Fibroblast of skin of right quadriceps (primary cell): ENCODE measurements at places on chromosomes 13 and 19.

DNA sequence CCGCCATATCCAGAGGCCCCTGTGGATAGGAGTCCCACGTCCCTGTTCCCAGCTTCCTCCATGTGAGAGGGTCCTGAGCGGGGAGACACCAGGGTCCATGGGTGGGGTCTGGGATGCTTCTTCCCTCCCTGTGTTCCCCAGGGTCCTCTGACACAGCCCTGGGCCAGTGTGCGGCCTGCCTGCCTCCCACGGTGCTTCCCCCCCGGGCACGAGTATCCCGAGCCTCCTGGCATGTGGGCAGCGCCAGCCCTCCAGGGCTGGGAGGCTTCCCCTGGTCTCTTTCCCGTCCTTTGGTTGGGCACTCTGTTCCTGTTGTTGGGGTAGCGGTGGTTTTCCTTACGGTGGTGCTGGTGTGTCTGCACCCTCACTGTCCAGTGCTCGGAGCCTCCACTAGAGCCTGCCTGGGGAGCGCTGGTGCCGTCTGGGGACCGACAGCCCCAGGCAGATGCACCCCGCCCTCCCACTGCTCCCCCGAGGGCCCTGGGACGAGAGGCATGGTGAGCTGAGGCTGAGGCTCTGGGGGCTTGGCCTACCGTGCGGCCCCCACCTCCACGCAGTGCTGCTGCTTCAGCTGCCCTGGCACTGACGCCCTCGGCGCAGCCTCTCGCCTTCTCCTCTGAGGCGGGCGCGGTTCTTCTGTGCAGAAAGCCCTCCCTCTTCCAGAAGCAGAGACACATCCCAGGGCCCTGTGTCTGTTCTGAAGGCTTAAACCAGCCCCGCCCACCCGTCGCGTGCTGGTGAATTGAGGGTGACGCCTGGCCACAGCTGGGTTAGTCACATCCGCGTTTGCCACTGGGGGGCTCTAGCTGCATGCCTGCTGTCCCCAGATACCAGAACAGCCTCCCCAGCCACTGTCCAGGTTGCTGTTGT, 27.9 kb downstream of the PLEKHJ1 start:
- peak; percentile 75 for DNase-seq

DNA sequence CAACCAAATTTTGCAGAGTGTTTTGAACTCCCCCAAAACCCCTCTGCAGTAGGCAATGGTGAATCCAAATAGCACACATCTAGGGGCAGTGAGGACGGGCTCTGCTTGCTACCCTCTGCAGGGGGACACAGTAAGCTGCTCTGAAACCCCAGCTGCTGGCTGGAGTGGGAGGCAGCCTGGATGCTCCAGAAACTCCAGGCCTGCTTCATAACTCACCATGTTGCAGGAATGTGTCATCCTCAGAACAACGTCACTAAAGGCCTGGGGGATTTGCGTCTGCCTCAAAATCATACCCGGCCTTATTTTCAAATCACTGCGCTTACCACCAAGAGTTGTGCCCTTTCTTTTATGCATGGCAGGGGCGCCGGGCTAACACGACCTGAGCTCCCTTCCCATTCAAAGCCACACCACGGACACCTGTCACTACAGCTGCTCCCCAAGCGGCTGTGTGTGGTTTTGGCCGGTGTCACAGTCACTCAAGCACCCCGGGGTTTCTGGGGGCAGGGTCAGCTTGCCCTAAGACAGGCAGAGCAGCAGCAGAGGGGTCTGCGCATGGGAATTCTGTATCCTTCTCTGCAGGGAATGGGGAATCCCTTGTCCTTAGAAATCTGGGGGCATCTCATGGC, 93.9 kb downstream of the TSHZ3 start:
- no peak for DNase-seq

DNA sequence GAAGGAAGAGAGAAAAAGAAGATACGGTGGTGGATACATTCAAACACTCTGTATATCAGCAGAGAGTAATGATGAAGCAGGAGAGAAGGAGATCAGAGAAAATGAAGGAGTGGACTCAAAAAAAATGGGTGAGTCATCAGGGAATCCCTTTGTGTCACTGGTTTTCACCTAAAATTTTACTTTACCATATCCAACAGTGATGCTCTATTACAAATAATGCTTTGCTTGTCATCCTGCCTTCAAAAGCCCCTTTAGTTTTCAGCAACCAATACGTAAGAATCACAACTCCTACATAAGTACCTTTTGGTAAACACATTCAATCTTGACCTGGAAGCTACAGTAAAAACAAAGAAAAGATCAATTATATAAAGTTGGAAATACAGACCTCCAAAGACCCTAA, 88.8 kb downstream of the ENOX1 start:
- DNase-seq, result no peak

DNA sequence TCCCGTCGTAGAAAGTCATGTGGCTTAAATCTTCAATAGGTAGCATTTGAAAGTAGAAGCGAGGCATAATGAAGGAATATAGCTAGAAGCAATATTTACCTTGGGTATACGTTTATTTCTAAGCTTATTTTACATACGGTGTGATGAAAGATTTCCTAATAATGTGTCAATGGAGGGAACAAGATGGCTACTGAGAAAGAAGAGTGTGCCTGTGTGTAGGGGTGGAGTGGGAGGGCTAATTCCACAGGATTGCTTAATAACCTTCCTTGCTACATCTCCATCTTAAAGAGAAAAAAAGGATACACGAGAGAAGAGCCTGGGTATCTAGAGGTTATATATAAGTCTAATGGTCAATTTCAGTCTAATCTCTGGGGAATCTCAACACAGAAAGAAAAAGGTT, 2.0 kb downstream of the SPART start:
- peak; percentile 54 for DNase-seq

DNA sequence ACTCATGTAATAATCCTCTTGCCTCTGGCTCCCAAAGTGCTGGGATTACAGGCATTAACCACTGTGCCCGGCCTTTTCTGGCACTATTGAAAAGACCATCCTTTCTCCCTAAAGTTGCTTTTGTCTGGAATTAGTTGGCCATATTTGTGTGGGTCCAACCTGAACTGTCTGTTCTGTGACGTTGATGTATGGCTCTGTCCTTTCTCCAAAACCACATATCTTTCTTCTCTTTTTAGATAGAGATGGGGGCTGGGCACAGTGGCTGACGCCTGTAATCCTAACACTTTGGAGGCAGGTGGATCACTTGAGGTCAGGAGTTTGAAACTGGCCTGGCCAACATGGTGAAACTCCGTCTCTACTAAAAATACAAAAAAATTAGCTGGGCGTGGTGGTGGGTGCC, 17.9 kb downstream of the DNM2 start:
- no peak for DNase-seq

DNA sequence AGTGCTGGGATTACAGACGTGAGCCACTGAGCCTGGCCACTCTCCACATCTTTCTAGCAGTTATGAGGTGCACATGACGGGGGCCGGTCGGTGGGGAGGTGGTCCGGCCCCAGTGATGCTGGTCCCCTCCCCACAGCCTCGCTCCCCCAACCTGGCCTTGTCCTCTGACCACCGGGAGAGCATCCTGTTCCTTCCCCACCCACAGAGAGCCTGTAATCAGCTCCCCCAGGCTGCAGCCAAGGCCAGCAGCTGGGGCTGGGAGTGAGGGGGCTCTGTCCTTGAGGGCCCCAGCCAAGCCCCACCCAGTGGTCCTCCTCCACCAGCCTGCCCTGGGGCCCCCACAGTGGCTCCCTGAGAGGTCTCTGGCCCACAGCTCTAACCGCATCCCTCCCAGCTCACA, 3.0 kb upstream of the INSL3 start:
- no peak for DNase-seq

GRCh38 chr13:49976314-49977258, 20.3 kb upstream of the TRIM13 start:
- peak; percentile 56 for DNase-seq

GRCh38 chr19:33441277-33441699, 67.8 kb downstream of the CEBPG start:
- DNase-seq, result no peak

GRCh38 chr19:11626252-11626651, 29.0 kb downstream of the ZNF627 start:
- DNase-seq, result no peak

DNA sequence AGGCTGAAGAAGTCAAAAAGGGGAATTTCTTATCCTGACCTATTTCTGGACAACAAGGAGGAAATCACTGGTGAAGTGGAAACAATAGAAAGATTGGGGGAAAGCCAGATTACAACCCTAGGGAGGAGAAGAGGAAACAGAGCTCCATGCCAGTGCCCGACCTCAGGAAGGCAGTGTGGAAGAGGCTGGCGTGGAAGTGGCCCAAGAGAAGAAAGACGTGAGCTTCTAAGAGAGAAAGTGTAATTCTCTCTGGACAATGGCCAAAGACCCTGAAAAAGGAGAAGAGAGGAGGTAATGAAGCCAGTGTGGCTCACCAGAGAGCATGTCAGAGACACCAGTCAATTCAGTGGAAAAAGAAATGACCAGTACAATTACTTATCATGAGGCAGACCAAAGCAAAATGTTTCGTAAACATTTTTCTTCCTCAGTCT, 52.6 kb upstream of the URAD start:
- DNase-seq, result no peak

DNA sequence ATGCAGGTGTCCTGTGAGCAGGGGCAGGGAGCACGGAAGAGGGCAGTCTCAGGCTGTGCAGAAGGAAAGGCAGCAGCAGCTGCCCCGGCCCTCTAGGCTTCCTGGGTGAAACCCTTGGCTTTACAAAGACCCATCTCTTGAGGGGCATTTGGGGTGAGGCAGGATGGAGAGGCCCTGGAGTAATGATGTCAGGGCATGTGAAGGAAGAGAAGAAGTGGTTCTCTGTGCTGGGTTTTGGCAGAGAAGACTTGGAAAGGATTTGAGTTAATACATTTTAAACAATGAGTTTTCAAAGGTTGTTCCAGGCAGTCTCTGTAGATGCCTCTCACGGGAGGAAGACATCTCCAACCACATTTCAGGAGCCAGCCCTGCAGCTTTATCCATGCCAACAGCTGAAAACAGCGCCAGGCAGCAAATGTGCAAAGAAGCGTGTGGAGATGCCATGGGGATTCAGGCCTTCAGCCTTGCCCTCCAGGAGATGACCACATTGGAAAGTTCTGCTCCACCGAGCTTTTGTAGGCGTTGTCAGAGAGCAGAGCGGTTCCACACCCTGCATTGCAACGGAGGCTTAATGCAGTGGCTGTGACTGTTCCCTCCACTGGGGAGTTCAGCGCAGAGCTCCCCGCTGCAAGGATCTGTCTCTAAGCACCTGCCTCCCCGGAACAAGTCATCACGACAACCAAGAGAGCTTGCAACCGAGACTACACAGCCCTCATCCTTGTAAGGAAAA, 322.8 kb downstream of the UQCRFS1 start:
- no peak for DNase-seq

DNA sequence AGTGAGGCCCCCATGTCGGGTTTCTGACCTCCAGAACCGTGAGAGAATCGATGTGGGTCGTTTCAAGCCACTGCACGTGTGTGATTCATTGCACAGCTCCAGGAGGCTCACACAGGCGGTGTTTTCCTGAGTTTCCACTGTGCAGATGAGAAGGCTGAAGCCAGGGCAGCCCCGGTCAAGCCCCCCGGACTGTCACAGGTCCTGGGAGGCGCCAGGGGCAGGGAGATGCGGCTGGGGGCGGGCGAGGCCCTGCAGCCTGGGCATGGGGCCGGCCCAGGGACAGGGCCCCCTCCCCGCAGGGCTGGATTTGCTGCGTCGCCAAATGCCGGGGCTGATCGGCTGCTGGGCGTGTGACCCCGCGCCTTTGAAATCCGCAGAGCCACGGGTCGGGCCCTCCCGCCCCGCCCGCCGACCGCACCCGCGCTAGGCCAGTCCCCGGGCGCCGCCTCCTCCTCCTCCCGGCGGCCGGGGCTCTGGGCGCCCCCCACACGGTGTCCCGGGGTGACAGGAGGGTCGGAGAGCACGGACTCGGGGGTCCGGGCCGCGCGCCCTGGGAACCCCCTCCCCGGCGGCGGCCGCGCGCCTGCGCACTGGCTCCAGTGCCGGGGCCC, 9.9 kb upstream of the MKNK2 start:
- DNase-seq, result peak; percentile 53

DNA sequence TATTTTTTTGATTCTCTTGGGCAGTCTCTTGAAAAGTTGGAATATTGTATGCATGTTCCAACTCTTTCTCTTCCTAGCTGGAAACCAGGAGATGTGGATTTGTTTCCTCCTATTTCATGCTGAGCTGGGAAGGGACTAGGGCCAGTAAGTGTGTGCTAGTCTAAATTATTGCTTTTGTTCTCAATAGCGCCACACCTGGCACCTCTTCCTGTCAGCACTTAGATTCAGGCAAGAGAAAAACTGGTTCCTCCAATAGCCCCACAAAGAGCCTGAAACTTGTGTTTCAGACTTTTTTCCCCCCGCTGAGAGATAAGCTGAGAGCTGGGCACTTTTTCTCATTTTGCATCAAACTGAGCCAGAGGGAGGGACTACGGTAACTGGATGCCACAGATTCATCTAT, 353.4 kb downstream of the OLFM4 start:
- DNase-seq, result no peak

- no peak for DNase-seq
Observed at GRCh38 chr19:16261584-16262368, 62.9 kb upstream of the KLF2 start.

GRCh38 chr13:49342454-49342853, 94.7 kb downstream of the CDADC1 start:
- DNase-seq, result peak; percentile 10

DNA sequence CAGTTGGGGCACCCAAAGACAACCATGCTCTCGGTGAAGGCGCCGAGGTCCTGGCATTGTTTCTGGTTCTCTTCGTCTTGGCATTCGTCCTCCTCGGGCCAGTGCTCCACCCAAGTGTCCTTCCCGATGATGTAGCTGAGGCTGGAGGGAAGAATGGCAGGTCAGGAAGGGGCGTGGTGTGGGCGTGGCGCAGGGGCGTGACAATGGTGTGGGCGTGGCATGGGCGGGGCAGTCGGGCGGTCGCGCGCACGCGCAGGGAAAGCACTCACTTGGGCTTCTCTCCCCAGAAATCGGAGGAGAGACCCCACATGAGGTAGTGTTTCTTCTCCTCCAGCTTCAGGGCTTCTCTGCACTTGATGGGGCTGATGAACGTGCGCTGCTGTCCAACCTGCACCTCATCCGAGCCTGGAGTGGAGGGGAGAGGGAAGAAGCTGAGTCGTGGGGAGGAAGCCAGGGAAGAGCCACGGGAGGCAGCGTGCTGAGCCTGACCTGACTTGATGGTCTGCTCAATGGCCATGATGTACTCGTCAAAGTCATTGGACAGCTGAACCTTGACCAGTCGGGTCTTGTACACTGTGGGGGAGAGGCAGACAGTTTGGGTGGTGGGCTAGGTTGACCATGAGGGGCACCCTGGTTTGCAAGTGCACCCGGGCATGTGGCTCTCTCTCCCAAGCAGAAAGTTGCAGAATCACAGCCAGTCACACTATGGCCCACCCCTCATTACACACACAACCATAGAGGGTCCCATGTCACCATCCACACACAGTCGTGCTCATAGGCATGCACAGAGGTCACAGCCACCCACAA, 8.1 kb upstream of the TNFSF14 start:
- DNase-seq, result no peak
